NCI-H187 (cell line): ENCODE measurements at places on chromosomes 11 and 22.

- no peak for DNase-seq
These were observed 149.6 kb downstream of the CRYBB2 start for GRCh38 chr22:25369041-25369440.

GRCh38 chr22:26609287-26609686 is 8.5 kb downstream of the CRYBB1 start:
- DNase-seq = no peak

GRCh38 chr11:125408311-125408711 is 87.8 kb downstream of the FEZ1 start:
- DNase-seq = no peak

DNA sequence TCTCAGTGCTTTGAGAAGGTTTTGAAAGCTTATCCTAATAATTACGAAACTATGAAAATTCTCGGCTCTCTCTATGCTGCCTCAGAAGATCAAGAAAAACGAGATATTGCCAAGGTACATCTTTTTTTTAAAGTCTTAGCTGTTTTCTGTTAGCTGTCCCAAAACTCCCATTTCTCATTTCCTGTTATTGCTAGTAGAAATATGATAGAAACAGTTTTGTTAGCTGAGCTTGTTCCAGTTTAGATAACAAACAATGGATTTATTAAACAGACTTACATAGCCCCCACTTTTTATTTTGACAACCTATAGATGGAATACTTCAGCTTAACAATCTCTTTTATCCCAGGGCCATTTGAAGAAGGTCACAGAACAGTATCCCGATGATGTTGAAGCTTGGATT is 12.7 kb downstream of the CTR9 start:
- no peak for DNase-seq

- no peak for DNase-seq
These were observed 67.5 kb downstream of the GAB2 start for GRCh38 chr11:78350091-78350645.

DNA sequence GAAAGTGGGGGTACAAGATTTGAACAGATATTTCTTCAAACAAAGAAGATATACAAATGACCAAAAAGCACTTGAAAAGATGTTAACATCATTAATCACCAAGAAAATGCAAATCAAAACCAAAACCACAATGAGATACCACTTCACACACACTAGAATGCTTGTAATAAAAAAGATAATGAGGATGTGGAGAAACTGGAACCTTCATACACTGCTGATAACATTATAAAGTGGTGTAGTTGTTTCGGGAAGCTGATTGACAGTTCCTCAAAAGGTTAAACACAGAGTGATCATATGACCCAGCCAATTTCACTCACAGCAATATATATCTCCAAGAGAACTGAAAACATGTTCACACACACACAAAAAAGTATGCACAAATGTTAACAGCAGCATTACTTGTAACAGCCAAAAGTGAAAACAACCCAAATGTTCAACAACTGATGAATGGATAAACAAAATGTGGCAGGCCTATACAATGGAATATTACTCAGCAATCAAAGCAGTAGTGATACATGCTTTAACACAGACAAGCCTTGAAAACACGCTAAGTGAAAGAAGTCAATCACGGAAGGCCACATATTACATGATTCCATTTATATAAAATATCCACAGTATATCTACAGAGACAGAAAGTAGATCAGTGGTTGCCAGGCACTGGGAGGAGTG is 15.1 kb downstream of the PITPNB start:
- DNase-seq = no peak

GRCh38 chr11:2763984-2764383 is 64.2 kb upstream of the KCNQ1OT1 start:
- DNase-seq = no peak

DNA sequence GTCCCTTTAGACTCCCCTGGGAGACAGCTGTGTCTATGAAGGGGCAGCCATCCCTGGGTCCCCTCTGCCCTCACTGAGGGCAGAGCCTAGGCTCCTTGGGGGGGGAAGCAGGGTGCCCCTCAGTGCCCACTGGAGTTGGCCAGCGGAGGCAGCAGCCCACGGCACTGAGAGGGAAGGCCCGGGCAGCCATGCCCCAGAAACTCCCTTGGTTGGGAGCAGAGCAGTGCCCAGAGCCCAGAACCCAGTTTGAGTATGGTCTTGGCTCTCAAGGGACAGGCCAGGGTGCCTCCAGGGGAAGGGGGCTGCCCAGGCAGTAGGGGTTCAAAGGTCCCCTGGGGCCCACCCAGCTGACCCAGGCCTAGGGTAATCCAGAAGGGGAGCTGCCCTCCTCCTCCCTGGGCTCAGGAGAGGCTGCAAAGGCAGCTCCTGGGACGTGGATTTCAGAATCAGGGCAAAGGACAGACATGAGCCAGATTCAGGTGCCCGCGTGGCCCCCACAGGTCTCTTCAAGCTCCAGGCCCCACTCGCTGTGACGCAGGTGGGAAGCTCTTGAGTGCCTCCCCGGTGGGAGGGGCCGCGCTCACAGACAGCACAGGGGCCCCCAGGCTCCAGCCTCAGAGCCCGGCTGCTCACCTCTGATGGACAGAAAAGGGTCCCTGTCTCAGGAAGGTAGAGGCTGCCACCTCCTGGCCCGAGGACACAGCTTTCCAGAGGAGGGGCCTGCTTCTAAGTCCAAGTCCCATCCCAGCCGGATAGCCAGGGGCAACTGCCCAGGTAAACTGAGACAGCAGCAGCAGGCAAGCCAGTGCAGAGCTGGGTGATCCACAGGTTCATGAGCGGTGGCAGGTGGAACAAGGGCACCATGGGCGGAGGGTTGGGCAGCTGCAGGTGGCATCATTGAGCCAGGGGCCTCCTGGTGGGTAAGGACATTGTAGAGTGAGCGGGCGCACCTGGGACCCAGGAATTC is 2.6 kb downstream of the C11orf21 start:
- DNase-seq = no peak

DNA sequence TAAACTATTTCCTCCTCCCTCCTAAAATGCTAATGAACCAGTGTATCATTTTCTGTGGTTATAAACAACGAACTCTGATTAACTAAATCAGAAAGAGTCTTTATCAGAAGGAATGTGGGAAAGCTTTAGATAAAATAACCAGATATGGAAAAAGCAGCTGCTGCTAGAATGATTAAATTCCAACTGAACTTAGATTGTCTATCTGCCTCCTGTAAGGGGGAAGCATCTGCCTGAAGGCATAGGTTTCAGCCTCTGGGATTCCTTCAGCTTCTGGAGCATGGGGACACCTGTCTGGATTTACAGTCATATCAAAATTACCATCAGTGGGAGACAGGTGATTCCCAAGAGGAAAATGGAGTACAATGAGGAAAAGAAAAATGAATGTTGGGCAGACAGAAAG is 1095.5 kb upstream of the CCDC90B start:
- no peak for DNase-seq

DNA sequence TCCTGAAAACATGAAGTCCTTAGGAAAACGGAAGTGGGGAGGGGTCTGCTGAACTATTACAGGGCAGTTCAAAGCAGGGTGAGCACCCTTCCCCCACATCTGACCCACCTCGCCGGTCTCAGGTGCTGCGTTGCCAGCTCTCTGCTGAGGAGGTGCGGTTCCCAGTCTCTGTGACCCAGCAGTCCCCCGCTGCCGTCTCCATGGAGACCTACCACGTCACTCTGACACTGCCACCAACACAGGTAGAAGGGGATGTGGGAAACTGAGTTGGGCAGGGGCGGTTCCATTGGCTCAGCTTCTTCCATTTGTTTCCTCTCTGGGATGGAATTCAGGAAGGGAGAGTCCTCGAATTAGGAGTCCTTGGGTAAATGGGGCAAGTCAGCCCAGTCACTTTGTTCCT is 3.3 kb downstream of the C2CD2L start:
- DNase-seq = no peak

DNA sequence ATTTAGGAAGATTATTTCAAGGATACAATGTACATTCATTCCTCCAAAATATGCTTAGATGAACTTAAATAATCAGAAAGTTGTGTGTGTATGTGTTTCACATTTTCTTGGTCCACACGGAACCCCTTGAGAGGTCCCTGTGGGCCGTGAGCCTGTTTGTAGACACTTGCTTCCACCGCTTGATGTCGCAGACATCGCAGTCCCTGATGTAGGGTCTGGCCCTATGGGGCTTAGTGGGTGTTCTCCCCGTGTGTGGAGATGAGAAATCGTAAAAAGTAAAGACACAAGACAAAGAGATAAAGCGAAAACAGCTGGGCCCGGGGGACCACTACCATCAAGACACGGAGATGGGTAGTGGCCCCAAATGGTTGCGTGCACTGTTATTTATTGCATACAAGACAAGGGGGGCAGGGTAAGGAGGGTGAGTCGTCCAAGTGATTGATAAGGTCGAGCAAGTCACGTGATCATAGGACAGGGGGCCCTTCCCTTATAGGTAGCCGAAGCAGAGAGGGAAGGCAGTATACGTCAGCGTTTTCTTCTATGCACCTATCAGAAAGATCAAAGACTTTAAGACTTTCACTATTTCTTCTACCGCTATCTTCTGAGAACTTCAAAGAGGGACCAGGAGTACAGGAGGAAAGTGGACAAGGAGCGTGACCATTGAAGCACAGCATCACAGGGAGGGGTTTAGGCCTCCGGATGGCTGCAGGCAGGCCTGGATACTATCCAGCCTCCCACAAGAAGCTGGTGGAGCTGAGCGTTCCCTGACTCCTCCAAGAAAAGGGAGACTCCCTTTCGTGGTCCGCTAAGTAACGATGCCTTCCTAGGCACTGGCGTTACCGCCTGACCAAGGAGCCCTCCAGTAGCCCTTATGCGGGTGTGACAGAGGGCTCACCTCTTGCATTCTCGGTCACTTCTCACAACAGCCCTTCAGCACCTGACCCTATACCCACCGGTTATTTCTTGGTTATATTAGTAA is 1.2 kb upstream of the APOBEC3C start:
- DNase-seq = no peak

DNA sequence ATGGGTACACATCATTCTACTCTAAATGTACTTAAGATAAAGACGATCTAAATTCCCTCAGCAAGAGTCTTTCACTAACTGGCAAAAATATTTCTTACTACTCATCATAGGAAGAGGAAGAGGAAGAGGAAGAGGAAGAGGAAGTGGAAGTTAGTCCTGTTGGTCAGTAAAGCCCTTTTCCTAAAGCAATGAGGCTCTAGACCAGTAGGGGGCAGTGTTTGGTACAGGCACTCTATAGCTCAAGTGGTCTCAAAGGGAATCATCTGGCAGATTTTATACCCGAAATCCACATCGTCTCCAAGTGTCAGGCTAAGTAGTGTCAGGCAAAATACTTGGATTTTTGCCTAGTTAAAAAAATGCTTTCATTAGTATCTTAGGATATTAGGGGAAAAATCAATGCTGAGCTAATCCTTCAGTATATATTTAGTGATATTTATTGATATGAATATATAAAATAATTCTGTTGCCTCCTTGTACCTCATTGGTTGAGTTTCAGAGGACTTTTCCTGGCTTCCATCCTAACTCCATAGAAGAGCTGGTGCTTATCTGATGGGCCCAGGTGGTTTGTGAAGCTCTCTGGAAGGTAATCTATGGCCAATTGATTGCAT is 7.7 kb downstream of the BLID start:
- peak; percentile 74 for DNase-seq

GRCh38 chr22:31229402-31230079 is 17.4 kb downstream of the LIMK2 start:
- DNase-seq = no peak

DNA sequence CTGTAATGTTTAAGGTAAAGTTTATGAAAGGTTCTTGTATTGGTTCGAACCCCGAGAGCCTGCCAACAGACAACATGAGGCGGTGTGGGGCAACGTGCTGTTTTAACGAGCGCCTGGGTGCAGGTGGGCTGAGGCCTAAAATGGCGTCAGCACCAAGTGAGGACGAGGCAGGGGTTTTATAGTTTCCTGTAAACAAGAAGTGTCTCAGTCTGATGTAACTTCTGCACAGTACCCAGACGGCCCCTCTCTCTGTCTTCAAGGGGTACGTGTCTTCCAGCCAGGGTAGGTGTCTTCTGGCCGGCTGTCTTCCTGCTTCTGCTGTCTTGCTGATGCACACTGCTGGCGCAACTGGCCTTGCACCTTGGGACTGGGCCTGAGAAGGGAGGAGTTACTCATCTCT is 2.7 kb downstream of the PPFIBP2 start:
- DNase-seq = no peak

GRCh38 chr11:126384449-126385070 is 29.1 kb downstream of the ST3GAL4 start:
- DNase-seq = no peak

DNA sequence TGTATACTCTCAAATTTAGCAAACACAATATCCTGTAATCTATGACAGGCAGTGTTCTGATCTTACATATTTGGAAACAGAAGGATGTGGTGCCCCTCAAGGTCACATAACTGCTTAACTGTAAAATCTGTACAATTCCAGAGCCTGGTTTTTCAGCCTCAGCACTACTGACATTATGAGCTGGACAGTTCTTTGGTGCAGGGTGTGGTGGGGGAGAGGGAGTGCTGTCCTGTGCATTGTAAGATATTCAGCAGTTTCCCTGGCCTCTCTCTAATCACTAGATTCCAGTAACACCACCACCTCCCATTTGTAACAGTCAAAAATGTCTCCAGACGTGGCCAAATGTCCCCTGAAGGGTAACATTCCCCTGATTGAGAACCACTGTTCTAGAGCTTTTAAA is 1.8 kb upstream of the OR5B21 start:
- DNase-seq = no peak

GRCh38 chr11:70895366-70895670 is 357.1 kb downstream of the SHANK2 start:
- DNase-seq = no peak

DNA sequence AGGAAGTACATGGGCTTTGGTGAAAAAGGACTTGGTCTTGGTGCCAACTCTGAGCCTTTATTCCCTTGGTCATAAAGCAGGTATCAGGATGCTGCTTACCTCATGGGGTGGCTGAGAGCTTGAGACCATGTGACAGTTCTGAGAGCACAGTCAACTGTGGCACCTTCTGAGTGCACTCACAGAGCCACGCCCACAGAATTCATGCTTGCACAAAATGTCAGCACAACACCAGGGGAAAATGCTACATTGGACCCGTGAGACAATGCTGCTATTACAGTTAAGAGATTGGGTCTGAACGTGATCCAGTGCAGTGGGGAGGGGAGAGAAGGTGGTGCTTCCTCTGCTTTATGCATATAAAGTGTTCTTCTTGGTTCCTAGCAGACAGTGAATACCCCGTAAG is 79.5 kb upstream of the SPON1 start:
- DNase-seq = peak; percentile 58

GRCh38 chr11:94825031-94825430 is 56.9 kb downstream of the AMOTL1 start:
- DNase-seq = no peak

DNA sequence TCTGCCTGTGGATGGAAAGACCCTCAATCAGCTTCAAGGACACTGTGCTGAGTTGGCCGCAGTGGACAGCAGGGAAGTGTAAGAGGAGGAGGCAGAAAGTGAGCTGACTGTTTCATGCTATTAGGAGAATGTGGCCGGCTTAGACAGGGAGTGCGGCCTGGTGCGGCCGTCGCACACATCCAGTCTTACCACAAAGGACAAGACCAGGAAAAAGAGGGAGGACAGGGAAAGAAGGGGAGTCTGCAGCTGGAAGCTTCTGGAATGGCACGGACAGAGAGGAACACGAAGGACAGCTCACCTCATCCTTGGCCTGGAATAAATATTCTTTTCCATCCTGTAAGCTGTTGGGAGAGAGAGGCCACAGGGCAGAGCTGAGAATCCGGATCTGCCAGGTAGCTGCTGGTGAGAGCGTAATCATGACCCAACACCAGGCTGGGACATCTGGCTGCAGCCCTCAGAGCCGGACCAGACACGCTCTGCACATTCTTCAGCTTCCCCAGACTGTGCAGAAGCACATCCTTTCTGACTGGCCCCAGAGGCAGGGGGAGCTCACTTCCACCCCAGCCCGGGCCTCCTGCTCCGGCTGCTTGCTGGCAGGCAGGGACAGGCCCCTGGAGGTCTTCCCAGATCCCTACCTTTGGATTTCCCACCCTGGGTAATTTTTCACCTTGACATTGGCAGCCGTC is 8.6 kb upstream of the RBM4B start:
- DNase-seq = no peak
